ENCODE measurements at places on chromosomes 3 and 15.
A peak's percentile ranks its signal among the peaks of the same experiment; 100 is the strongest.

DNA sequence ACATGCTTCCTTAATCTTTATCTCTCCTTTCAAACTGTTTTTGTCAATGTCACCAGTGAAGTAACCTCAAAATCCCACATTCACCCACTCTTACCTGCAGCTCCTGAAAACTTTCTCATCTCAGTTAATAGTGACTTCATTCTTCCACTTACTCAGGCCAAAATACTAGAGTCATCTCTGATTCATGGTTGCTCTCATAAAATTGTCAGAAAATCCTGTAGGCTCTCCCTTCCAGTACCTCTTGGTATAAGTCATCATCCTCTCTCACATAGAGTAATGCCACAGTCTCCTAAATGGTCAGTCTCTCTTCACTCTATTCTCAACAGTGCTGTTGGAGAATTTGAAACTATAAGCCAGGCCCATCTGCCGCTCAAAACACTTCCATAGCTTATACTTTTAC is 34.9 kb upstream of the POU1F1 start:
- peak; percentile 18 for DNase-seq

DNA sequence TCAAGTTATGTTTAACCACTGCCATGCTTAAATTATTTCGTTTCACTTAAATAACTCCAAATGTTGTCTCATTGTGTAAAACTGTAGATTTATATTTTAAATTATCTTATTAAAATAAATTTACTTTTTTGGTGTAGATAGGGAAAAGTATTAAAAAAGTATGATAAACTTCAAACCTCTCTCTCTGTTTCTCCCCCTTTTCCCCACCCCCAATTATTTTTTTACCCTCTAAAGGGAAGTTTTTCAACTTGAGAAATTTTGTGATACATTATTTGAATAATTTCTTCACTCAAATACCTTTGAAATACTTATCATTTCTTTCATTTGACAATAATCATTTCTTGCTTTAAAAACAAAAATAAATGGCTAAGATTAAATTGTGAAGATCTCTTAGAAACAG is 66.9 kb upstream of the EIF1B start:
- no peak for DNase-seq

DNA sequence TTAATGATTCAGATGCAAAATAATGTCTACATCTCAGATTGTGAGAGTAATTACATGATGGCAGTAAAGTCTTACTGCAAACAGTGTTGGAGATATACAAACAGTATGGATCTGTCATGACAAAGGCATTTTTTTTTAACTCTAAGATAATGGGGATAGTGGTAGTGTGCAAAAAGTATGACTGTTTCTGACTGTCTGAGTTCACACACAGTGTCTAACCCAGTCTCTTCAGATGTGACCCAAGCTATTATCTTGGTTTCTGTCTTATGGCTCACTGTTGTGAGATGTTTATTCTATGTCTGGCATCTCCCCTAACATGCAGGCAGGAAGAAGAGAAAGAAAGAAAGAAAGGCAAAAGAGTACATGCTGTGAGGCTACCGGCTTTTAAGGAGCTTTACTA is 17.0 kb downstream of the RPL39L start:
- DNase-seq = no peak

- no peak for DNase-seq
These were observed 163.5 kb downstream of the IMPG2 start for GRCh38 chr3:101156787-101157345.

GRCh38 chr3:8458238-8458661 is 43.4 kb upstream of the LMCD1 start:
- DNase-seq = peak; percentile 96

GRCh38 chr3:134249935-134250716 is 533 bp downstream of the RYK start:
- no peak for DNase-seq

- no peak for DNase-seq
These were observed 106.0 kb downstream of the KLHL25 start for GRCh38 chr15:85688711-85689110.

DNA sequence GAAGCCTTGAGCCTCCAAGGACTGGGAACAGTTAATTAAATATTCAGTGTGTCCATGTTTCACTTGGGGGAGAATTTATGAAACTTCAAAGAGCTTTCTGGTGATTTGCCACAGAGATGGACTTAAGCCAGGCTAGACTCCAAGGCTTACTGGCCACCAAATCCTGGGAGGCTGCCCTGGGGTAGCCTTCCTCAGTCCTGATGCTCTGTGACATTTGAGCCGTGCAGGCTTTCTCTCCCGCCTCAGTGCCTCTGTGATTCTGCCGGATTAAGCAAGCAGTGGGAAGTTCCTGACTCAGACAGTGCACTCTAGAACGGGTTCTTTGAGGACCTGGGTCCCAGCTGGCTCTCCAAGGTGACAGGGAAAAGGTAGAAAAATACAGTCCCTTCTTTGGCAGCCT is 314.7 kb upstream of the ICE2 start:
- DNase-seq = no peak

DNA sequence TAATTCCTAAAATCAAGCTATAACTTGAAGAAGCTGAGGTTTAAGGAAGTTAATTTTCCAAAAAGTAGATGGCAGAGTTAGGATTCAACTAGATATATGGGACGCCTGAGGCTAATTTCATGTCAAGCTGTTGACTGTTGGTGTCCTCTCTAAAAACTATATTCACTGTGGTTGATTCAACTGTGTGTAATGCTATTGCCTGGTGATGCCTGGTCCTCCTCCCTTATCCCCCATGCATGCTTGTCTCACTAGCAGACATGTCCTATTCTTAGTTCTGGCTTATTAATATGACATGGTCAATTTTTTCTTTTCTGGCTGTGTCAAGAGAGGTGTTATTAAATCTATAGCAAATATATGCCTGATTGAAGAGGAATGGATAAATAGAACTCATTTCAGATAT is 156.1 kb downstream of the SPATA16 start:
- no peak for DNase-seq

- DNase-seq = no peak
These were observed 772.8 kb upstream of the LMCD1 start for GRCh38 chr3:7728566-7729519.

GRCh38 chr3:146080578-146080977 is 80.4 kb downstream of the PLOD2 start:
- DNase-seq = no peak

GRCh38 chr3:69305011-69305410 is 80.9 kb downstream of the FRMD4B start:
- no peak for DNase-seq

- no peak for DNase-seq
These were observed 41.2 kb downstream of the RGMA start for GRCh38 chr15:93047621-93048425.

- DNase-seq = no peak
These were observed 333.8 kb downstream of the FEZF2 start for GRCh38 chr3:62039586-62039985.

GRCh38 chr3:116947148-116947547 is 237.6 kb downstream of the TUSC7 start:
- DNase-seq = no peak

DNA sequence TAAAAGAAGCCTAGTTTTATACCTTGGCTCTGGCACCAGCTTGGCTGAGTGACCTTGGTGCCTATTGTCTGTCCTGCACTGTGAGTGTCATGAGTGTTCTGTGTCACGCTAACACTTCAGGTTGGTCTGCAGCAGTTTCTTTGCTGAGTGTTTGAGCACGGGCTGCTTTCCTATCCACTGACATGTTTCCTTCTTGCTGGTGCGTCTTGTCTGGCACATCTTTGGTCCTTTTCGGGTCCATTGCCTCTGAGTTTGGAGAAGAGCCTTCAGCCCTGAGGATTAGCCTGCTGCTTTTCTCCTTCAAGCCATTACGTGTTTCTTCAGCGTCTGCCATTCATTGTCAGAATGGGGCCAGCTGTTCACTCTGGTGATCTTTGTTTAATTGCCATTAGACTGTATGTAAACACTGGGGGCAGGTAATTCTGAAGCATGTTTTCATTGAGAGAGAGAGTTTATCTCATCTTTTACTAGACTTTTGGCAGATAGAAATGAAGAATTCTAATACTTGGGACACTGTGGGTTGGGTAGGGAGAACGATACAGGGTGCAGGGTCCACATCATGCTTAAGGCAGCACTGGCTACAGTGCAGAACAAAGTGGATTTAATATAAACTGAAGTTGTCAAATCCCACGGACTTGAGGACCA is 55.5 kb downstream of the LRRC28 start:
- DNase-seq = no peak

DNA sequence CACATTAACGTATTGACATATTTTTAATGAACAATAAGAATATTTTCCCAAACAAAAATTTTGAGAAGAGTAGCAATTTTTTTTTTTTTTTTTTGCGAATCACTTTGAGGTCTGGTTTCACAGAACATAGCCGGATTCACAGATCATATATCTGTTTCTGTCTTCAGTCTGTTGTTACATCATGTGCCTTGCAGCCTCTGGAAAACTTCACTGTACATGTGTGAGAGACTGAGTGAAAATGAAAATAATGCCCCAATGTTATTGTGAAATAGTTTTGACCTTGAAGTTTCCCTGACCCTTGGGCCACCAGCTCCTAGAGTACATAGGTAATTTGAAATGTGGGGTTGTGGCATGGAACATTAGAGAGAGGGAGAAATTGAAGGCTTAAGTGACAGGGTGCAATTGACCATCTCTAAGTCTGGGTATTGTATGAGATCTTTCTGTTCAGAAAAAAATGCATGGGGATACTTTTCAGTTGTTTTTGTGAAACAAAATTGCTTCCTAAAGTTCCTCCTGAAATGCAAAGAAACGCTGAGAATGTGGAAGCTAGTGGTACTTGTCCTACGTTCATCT is 14.0 kb downstream of the ITPR1 start:
- no peak for DNase-seq

- no peak for DNase-seq
These were observed 68.5 kb upstream of the PTX3 start for GRCh38 chr3:157368171-157368570.

- DNase-seq = no peak
These were observed 338.4 kb upstream of the ADAMTS9 start for GRCh38 chr3:65026151-65026550.

DNA sequence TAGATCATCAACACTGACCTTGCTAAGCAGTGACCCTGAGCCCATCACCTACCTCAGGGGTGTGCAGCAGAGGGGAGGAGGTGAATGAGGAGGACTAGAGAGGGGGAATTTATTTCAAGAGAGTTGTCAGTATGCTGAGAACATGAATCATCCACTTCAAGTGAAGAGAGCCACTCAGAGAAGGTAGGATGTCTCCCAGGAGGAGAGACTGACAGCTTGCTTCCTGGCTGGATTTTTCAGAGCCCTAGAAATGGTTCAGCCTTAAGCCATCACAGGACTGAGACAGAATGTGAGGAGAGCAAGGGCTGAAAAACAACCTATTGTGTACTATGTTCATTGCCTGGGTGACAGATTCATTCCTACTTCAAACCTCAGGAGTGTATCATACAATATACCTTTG is 34.8 kb downstream of the CCNL1 start:
- DNase-seq = no peak

DNA sequence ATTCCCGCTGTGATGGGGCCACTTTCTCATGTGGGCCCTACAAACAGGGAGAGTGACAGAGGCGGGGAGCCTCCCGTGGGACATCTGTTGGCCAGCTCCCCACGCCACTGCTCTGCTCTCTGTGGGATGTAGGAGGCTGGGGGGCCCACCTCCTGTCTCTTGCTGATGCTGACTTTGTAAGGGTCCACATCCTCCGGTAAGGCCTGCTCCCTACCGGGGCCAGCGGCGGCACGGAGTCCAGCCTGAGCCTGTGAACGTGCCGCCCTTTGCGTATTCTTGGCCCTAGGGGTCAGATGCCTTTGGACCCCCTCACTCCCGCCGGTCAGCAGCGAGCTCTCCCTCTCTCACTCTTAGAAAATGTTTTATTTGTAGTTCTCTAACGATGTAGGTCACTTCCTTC is 153.2 kb downstream of the LRRC28 start:
- no peak for DNase-seq

- no peak for DNase-seq
These were observed 99.5 kb upstream of the OSBPL11 start for GRCh38 chr3:125694761-125695294.

GRCh38 chr15:29322415-29322814 is 52.8 kb upstream of the NSMCE3 start:
- DNase-seq = no peak

- DNase-seq = no peak
These were observed 152.4 kb upstream of the SETMAR start for GRCh38 chr3:4150816-4151215.

GRCh38 chr15:59278120-59278519 is 71.5 kb downstream of the LDHAL6B start:
- no peak for DNase-seq

GRCh38 chr3:55963601-55964000 is 476.5 kb upstream of the WNT5A start:
- DNase-seq = no peak

- DNase-seq = no peak
These were observed 117.7 kb downstream of the PTPRG start for GRCh38 chr3:61679026-61679425.

DNA sequence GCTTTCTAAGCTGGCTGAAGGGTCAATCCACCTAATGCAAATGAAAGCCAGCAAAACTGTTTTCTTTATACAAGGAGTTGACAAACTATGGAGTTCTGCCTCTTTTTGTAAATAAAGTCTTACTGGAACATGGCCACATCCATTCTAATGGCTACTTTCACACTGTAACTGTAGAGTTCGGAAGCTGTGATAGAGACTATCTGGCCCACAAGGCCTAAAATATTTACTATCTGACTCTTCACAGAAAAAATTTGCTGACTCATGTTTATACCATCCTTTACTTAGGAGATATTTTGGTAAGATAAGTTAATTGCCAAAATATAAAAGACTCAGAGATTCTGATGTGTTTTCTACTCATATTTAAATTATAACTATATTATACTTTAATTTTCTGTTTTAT is 93.7 kb upstream of the GK5 start:
- DNase-seq = peak; percentile 44

DNA sequence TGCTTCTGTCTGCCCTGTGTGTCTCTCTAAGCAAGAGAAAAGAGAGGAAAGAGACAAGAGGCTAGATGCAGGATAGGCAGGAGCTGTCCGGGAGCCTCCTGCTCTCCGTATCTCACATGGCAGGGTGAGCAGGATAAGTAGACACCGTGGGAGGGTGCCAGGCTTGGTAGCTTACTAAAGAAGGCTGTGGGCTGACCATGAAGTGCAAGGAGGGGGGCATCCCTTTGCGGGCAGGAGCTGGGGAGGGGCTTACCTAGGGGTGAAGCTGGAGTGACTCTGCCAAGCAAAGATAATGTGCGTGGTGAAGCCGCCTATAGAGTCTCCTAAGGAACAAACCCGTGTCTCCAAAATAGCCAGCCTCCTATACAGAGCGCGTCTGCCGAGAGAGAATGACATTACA is 33.7 kb upstream of the TMC3 start:
- no peak for DNase-seq

DNA sequence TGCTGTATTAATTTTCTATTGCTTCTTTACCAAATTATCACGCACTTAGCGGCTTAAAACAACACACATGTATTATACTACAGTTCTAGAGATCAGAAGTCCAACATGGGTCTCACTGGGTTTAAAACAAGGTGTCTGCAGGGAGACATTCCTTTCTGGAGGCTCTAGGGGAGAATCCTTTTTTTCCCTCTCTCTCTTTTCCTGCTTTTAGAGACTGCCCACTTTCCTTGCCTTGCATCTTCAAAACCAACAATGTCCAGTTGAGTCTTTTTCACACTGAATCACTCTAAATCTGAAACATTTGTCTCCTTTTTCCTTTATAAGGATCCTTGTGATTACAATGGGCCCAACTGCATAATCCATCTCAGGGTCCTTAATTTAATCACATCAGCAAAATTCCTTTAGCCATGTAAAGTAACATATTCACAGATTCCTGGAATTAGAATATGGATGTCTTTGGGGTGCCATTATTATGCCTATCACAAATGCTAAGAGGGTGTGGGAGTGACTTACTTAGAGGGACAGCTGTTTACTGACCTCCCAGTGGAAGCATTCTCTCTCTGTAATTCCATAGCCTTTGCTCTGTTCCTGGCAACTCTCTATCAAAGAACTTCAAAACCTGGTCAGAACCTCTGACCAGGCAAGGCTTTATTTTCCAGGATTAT is 21.8 kb downstream of the CD200 start:
- no peak for DNase-seq

Data from GM04503 (cell line).